Peyer's patch (tissue), 4 donors: ENCODE measurements at places on chromosomes 2 and 18.

- H3K36me3 ChIP-seq: no peaks in the 10 kb centered on the region
- DNase-seq: no peak
- H3K27ac ChIP-seq: no peak overlapping the region
- no peak overlapping the region for H3K4me3 ChIP-seq
These were observed 11.5 kb downstream of the ROCK1 start for GRCh38 chr18:21100146-21100545.

GRCh38 chr2:33126552-33126951 lies 179.8 kb downstream of the LTBP1 start:
- H3K27me3 ChIP-seq: no peaks in the 10 kb centered on the region
- no peak for DNase-seq
- no peaks in the 10 kb centered on the region for H3K36me3 ChIP-seq
- H3K4me1 ChIP-seq: no peaks in the 10 kb centered on the region
- H3K4me3 ChIP-seq: no peak overlapping the region

DNA sequence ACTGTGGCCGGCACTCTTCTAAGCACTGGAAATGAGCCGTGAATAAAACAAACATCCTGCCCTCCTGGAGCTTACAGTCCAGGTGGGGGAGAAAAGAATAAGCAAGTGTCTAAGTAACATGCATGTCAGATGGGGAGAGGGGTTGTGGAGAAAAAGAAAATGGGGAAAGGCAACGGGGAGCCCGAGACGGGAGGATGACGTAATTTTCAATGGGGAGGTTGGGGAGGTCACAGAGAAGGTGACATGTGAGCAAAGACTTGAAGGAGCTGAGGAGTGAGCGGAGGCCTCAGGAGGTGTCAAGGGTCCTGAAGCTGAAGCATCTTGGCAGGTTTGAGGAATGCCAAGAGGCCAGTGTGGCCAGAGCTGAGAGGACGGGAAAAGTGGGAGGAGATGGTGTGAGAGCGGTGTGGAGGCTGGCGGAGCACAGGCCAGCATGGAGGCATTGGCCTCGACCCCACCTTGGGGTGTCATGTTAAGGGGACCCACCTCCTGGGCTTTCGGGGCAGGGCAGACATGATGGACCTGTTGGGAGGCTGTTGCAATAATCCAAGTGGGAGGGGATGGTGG lies 15.0 kb upstream of the NTSR2 start:
- no peak for DNase-seq
- no peaks in the 10 kb centered on the region for H3K27me3 ChIP-seq
- no peak overlapping the region for H3K4me3 ChIP-seq
- no peaks in the 10 kb centered on the region for H3K4me1 ChIP-seq
- no peak overlapping the region for H3K27ac ChIP-seq

DNA sequence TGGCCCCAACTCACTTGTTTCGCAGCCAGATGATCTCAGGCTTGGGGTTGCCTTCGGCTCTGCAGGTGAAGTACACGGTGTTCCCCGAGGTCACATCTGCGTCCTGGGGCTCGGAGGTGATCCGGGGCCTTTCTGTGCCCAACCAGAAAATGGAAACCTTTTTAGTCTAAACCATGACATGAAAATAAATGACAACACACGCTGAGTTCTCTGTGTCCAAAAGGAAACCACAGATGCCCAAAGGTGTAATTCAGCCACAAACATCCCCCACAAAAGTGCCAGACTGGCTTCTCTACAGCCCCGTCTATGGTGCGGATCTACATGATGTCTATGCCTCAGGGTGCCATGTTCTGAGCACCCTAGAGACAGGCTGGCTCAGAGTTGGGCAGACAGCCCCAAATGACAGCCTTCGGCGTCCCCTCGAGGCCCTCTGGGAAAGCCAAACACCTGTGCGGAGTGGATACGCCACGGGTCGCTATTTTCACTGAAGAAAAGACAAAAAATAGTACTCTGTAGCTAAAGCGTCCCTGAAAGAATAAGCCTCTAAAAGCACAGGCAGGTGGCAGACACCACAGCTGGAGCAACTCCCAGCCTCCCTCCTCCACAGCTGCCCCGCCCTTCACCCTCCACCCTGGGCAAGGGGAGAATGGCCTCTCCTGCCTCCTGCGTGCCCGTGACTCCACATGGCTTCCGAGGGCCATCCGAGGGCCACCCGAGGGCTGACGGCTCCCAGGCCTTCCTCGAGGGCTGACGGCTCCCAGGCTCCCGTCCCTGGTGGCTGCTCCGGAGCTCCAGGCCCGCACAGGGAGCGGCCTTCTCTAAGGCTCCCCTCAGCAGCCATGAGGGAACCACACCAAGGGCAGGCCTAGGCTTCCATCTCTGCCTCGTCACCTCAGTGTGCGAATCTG lies 67.1 kb downstream of the PXDN start:
- no peaks in the 10 kb centered on the region for H3K36me3 ChIP-seq
- H3K27ac ChIP-seq: no peak overlapping the region
- DNase-seq: no peak
- no peak overlapping the region for H3K4me3 ChIP-seq
- no peaks in the 10 kb centered on the region for H3K4me1 ChIP-seq

GRCh38 chr2:197092431-197092830 lies 165.9 kb upstream of the PGAP1 start:
- peaks cover 2% of the 10 kb centered on the region for H3K27me3 ChIP-seq
- no peak for DNase-seq
